ENCODE measurements at places on chromosomes 5 and 9.

DNA sequence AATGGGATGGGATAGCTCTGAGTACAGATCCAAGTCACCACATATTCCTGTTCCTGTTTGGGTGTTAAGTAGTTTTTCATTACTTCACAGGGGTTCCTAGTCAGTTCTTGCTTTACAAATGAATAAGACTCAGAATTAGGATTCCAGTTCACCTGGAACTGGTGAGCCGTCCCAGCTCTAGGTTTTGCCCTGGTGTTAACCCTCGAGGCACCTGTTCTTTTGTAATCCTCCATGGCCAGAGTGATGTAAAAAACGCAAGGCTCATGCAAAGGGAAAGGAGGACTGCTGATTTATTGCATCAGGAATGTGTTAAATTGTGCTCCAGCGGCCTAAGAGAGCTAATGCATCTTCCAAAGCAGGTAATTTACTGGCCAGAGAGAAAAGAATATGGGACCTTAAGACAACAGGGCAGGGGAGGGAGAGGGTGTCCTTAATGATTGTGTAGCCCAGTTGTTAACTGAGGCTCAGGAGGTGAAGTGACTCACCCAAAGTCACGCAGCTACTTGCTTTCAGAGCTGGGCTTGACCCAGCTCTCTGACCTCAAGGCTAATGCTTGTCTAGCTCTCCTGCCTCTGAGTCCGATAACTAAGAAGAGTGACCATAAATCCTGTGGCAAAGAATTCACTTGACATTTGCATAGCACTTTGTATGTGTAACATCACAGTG, 70.5 kb downstream of the DMRT2 start:
- no peak for DNase-seq

DNA sequence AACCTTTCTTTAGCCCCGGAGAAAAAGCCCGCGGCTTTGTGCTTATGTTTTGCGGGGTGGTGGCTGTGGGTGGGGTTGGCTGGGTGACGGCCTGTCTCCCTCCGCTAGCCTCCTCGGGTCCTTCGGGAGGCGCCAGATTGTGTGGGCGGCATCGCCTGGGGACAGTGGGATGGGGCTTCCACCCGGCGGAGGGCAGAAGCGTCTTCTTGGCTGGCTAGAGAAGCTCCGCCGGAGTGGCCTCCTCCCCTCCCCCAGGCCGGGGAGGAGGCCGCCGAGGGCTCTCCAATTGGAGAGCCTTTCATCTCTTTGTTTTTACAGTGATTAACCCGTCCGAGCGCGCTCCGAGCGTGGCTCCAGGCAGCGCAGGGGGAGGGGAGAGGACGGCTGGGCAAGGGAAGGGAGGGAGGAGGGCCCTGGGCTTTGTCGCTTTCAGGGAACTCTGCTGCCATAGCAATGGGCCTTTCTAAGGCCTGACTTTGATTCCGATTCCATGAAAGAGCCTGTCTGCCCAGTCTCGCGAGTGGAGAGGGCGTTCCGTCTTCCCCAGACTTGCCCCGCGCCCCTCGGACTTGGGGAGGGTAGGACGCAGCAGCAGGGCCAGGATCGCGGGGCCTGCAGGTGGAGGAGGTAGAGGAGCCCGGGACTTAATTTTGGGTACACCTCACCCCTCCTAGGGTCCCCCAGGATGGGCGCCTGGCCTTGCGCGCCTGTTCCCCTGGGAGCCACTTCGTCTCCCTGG, 36.7 kb upstream of the TIFAB start:
- DNase-seq: no peak

DNA sequence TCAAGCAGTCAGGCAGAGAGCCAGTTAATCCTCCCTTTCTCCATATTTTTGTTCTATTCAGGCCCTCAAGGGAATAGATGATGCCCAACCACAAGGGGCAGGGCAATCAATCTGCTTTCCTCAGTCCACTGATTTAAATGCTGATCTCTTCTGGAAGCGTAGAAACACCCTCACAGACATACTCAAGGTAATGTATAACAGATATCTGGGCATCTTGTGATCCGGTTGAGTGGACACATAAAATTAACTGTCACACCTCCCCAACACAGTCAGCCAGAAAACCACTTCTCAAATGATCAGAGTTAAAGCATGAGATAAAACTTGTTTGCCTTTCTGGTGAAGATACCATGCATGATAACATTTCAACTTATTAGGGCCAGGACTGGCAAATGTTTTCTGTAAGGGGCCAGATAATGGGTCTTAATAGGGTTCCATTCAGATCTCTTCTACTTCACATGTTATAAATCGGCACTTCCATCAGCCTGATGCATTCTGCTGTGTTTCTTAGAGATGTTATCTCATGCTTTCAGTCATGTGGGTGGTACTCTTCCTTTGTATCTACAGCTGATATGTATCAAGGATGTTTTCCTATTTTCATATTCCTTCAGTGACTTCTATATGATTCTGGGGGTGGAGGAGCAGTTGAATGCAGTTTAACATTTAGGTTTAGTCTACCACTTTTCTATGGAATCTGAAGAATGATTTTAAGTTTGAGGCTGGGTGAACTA, 58.9 kb upstream of the CNTLN start:
- no peak for DNase-seq

DNA sequence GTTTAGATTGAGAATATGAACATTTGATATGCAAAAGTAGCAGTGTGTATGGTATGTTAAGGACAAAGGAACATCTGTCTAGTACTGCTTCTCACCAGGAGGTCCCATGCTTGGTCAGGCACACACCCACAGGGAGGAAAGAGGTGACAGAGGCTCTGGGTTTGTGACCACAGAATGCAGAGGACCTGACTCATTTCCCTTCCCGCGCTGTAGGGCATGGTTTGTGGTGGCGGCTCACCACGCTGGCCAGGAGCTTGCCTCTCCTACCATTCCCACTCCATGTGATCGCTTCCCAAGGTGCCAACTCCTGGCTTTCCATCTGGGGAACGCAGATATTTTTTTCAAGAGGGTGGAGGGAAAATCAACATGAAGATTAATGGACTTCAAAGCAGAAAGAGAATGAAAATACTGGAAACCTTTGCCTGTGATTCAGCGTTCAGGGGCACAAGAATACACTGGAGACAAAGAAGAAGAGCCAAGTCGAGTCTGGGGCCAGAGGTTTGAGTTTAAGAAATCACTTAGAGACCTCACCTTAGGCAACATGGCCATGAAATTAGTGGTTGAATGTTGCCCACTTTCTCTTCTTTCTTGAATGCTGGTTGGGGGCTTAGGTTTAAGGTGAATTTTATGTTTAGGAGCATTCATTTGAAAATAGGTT, 477.8 kb downstream of the CCDC171 start:
- no peak for DNase-seq

- no peak for DNase-seq
Observed at GRCh38 chr5:67878933-67879332, 336.6 kb upstream of the PIK3R1 start.

DNA sequence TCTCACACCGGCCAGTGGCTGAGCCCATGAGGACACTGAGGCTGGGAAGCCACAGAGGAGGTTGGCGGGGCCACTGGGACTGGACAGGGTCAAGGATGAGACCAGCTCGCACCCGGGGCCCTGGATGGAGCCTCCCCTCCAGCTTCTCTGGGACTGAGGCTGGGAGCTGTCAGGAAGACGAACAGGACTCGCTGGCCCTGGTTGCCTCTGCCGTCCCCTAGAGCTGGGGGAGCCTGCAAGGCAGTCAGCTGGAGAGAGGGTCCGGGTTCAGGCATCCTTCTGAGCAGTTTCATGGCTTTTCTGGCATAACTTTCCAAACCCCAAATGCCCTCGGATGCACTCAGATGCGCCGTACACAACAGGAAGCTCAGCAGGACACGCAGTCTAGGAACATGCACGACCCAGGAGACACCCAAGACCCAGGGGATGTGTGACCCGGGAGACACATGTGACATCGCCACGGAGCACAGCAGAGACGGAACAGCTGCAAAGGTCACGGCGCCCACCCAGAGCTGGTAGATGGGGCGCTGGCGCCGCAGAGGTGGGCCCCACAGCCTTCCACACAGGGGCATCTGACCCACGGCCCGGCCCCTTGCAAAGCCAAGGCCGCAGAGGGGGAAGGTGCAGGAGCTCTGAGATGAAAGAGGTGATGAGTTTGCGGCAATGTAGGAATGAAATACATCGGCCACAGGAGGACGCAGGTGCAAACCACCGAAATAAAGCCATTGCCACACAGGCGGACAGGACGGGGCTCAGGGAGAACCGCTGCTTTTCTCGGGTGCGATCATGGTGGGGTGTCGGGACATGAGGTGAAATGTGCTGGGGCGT, 17.1 kb downstream of the TPPP start:
- no peak for DNase-seq

- no peak for DNase-seq
Observed at GRCh38 chr5:142872217-142872616, 102.0 kb downstream of the ARHGAP26 start.

DNA sequence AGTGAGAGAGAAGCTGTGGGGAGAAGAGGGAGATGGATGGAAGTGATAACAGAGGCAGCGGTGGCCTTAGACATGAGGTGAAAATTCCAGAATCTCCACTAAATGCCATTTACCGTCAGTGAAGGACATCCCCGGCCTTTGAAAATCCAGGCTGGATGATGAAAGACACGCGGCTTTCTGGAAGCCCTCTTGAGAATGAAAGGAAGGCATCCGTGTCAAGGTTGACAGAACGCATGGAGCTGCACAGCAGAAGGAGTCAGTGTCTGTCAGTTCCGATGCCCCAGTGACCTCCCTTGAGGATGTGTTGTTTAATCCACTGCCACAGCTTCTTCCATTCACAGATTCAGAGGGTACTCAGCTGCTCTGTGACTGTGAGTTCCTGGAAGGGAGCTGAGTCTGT, 114.9 kb downstream of the ICE1 start:
- DNase-seq: no peak

GRCh38 chr5:124580512-124580911, 165.9 kb downstream of the ZNF608 start:
- DNase-seq: no peak

GRCh38 chr9:108041551-108041950, 552.0 kb upstream of the KLF4 start:
- DNase-seq: no peak

- no peak for DNase-seq
Observed at GRCh38 chr5:141570655-141571054, 48.1 kb downstream of the DIAPH1 start.

- DNase-seq: no peak
Observed at GRCh38 chr5:78566747-78567425, 81.7 kb downstream of the LHFPL2 start.

DNA sequence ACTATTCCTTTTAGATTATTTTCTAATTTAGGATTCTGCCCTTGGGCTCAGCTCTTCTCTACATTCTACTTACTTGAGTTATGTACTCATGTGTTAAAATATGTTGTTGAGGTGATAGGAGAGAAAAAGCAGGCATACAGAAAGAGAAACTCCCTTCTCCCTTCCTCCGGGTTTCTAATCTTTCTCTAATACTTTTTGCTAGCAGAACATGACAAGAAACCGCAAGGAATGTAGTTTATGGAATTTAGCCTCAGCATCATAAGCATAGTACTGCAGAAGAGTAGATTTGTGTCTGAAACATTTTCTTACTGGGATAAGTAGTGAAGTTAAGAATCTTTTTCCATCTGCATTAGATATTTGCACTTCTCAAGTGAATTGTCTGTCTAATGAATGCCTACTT, 139.5 kb upstream of the CYLC2 start:
- DNase-seq: no peak

DNA sequence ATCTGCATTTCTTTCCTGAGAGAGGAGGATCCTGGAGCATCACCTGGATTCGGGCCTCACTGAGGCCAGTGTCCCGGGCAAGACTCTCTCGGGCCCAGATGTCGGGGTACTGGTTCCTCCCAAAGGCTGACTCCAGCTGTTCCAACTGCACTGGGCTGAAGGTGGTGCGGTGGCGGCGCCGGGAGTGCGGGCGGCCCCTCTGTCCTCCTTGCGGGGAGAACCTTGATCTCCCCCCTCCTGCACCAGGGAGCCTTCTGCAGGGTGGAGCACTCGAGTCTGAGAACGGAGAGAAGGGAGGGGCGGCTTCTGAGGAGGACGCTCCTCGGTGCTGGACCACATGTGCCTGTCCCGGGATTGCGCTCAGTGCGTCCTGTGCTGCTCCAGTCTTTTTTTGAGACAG, 2.0 kb downstream of the PROP1 start:
- DNase-seq: no peak

GRCh38 chr9:130189840-130190239, 17.6 kb downstream of the NCS1 start:
- DNase-seq: no peak

- DNase-seq: no peak
Observed at GRCh38 chr9:125997196-125997823, 250.1 kb downstream of the PBX3 start.

GRCh38 chr5:44183312-44183711, 205.9 kb downstream of the FGF10 start:
- no peak for DNase-seq

DNA sequence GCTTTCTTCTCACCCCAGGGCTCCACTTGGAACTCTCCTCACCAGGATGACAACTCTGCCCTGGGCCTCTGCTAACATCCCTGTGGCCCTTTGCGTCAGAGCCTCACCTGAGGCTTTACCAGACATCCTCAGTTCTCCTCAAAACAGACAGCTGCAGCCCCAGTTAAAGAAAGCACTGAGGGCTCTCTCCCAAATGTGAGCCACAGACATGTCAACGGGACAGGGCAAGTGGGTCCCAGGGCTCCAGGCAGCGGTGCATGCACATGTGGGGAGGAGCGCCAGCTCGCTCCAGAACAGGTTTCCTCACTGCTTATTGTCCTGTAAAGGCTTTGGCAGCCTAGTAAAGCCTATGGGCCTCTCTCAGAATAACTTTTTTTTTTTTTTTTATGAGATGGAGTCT, 37.3 kb downstream of the IPPK start:
- DNase-seq: no peak

DNA sequence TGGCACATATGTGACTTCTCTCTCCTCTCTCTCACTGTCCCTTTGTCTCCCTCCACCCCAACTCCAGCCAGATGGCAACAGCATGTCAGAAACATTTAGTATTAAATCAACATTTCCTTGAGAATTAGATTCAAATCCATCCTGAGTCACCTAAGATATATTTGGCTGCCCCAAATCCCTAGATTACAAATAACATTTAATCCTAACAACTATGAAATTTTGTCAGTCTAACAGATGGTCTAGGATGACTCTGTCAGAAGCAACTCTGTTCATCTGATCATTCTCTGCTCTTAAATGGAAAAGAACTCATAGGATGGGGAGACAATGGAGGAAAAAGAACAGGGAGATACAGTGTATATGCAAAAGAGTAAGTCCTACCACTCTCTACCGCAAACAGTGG, 201.2 kb downstream of the TSSK1B start:
- DNase-seq: no peak

GRCh38 chr9:108766626-108767161, 89.1 kb downstream of the ACTL7B start:
- DNase-seq: no peak

DNA sequence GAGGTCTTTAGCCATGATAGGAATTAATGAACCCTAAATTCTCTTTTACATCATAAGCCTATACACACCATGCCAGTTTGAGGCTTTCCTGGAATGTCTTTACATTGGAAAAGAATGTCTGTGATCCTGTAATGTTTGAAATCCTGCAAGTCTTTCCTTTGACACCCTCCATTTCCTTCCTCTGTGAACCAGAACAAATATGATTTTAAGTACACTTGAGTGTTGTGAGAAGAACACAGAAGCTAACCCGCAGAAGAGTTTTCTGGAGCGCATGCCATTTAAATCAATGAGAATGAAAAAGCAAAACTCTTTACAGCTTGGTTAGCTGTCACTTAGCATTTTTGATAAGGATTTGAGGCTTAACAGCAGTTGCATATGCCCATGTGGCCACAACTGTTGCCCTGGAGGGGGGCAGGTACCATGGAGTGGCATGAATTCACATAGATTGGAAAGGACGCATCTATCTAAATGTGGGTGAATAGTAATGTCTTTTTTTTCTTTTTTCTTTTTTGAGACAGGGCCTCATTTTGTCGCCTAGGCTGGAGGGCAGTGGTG, 372.6 kb downstream of the KDM4C start:
- DNase-seq: no peak

All from stimulated activated CD4-positive, alpha-beta T cell treated with anti-CD3 and anti-CD28 coated beads, Interleukin-4, amount 100 ng/mL, for 1 hour (primary cell).